Stomach (tissue), 19 donors: ENCODE measurements at places on chromosomes 3 and 15. TPM values are rescaled to one million over a fixed set of nuclear protein-coding genes. Genes with fewer than 3 reads are reported as not detected.
A peak's percentile ranks its signal among the peaks of the same experiment; 100 is the strongest.

DNA sequence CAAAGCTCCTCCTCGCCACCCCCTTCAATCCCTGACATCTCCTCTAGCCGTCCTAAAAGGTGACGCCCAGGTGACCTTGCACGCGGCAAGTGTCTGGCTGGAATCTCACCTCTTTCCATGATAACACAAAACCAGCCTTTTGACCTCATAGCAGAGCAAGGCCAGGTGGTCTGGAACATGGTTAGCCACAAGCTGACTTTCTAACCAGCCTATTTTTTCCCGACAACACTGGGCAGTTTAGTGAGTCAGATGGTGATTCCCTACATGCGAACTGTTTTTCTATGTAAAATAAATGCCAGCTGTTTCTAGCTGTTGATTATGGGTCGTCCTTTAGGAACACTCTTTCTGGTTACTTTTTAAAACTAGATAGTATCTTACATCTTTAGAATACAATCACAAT is 243.0 kb downstream of the CD47 start:
- H3K36me3 ChIP-seq = no peaks in the 10 kb centered on the region
- no peak overlapping the region for H3K27ac ChIP-seq
- no peak for DNase-seq
- H3K27me3 ChIP-seq = no peaks in the 10 kb centered on the region
- no peak overlapping the region for H3K4me3 ChIP-seq

DNA sequence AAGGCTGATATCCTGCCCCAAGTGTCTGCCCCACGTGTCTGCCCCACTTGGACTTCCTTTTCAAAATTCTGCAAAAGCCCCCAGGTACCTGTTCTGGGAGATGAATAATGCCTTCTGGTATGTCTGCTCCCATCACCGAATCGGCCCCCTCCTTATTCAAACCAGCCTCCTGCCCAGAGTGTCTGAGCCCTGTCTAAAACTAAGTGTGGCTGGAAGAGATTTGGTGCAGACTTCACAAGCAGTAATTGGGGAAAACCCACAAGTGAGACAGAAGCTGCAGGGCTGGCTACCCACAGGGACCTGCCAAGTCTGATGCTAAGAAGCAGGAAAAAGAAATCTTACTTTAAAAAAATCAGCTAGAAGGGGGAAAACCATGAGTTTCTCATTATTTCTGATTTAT is 85.1 kb downstream of the DUT start:
- no peak overlapping the region for H3K27ac ChIP-seq
- H3K36me3 ChIP-seq = peaks cover 7% of the 10 kb centered on the region
- H3K4me3 ChIP-seq = no peak overlapping the region
- no peaks in the 10 kb centered on the region for H3K27me3 ChIP-seq

DNA sequence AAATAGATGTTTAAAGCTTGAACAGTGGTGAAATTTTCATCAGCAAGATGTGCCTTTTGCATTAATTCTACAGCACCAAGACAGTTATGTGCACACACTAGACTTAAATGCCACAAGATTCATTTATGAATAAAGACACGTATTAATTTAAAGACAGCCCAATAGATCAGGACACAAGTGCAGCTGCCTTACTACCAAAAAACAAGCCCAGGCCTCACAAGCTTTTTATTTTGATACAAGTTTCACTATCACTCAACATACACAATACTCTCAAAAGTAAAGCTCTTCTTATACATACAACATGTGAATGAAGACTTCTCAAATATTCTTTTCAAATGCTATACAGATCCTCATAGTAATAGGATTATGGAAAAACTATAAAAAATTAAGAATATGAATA is 2.4 kb downstream of the ACAP2 start:
- DNase-seq = no peak
- H3K27me3 ChIP-seq = no peaks in the 10 kb centered on the region
- no peak overlapping the region for H3K27ac ChIP-seq
- peaks cover 45% of the 10 kb centered on the region for H3K4me1 ChIP-seq
- no peaks in the 10 kb centered on the region for H3K36me3 ChIP-seq

DNA sequence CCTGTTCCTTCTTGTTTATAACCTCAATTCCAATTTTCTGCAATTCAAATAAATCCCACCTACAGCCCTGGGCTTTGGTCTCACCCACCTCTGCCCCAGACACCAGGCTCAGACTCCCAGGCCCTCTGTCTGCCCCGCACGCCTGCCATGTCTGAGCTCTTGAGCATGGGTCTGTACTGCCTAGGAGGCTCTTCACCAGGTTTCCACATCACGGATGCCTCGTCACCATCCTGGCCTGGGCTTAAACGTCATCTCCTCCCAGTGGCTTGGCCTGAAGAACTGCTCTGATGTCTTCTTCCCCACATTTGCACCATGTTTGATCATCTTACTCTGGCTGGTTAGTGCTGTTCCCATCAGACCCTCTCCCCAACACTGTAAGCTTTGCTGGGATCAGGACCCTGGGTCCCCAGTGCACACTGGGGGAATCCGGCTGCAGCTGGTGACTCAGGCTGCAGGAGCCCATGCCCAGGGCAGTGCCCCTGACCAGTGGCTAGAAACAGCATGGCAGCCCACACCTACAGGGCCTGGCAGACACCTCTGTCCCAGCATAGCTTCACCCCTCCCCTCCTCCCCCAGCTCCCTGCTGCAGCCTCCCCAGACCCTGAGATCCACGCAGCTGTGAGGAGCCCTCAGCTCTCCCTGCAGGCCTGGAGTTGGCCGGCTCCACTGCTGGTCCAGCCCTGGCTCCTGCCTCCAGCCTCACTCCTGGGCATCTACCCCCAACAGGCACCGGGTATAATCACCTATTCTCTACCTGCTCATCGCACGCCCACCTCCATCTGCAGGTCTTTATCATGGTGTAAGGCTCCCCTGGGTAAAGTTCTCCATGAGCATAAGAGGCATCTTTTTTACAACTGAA is 162.8 kb upstream of the NSMCE3 start:
- H3K27me3 ChIP-seq = no peaks in the 10 kb centered on the region
- no peaks in the 10 kb centered on the region for H3K4me1 ChIP-seq
- no peak for DNase-seq
- H3K4me3 ChIP-seq = no peak overlapping the region

Gene DAZL
- total RNA-seq = not detected

Gene RFT1
- total RNA-seq = 16.5 TPM

- no peak overlapping the region for H3K27ac ChIP-seq
- no peaks in the 10 kb centered on the region for H3K27me3 ChIP-seq
- no peaks in the 10 kb centered on the region for H3K4me1 ChIP-seq
- H3K4me3 ChIP-seq = no peak overlapping the region
These were observed 345.8 kb upstream of the ADAMTS9 start for GRCh38 chr3:65033576-65033975.

- H3K27ac ChIP-seq = no peak overlapping the region
- H3K36me3 ChIP-seq = no peaks in the 10 kb centered on the region
- H3K4me3 ChIP-seq = peak overlapping the region; percentile 24
These were observed 6.3 kb upstream of the EOMES start for GRCh38 chr3:27728195-27729087.

DNA sequence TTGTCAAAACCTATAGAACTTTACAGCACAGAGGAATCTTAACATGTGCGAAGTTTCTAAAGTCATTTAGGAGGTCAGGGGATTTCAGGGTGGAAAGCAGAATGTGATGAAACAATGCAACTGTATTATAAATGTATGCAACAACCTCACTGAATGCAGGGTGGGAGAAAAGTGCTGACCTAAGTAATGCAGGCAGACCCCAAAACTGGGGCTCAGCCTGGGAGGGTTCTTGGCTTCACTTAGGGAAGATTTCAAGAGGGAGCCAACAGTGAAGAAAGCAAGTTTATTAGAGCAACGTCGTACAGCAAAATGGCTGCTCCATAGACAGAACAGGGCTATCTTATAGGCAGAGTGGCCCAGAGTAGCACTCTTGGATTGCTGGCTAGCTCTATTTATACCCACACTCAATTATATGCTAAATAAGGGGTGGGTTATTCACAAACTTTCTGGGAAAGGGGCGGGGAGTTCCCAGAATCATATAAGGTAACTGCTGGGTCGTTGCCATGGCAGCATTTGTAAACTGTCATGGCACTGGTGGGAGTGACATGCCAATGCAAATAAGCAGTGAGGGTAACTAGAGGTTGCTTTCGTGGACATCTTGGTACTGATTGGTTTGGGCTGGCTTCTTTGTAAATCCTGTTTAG is 14.2 kb upstream of the CAND2 start:
- DNase-seq = peak; percentile 37
- H3K36me3 ChIP-seq = no peaks in the 10 kb centered on the region
- H3K27ac ChIP-seq = no peak overlapping the region
- H3K4me3 ChIP-seq = no peak overlapping the region
- H3K4me1 ChIP-seq = no peaks in the 10 kb centered on the region

DNA sequence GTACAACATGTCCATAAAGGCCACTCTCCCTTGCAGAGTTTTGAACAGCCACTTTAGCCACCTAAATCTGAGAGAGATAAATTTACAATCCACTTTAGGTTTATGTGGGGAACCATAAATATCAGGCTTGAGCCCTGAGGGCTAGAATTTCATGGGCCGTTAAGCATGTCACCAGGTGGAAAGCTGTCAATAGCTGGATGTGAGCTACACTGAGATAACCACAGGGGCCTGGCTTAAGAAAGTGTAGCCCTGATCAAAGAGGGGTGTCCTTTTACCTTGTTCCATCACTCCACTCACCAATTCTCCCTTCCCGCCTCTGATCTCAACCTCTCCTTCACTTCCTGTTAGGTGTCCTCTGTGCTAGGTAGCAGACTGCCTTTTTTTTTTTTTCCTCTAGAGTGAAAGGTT is 172.8 kb upstream of the ICE2 start:
- no peak for DNase-seq
- peaks cover 9% of the 10 kb centered on the region for H3K4me1 ChIP-seq
- no peak overlapping the region for H3K27ac ChIP-seq
- no peak overlapping the region for H3K4me3 ChIP-seq

Gene INKA1
- 1.8 TPM for total RNA-seq

GRCh38 chr3:134339331-134339730 is 34.9 kb downstream of the AMOTL2 start:
- H3K4me1 ChIP-seq = peaks cover 14% of the 10 kb centered on the region
- no peak overlapping the region for H3K27ac ChIP-seq
- no peak for DNase-seq
- H3K27me3 ChIP-seq = no peaks in the 10 kb centered on the region
- H3K36me3 ChIP-seq = no peaks in the 10 kb centered on the region

Gene SLC28A2
- total RNA-seq = 48.8 TPM

DNA sequence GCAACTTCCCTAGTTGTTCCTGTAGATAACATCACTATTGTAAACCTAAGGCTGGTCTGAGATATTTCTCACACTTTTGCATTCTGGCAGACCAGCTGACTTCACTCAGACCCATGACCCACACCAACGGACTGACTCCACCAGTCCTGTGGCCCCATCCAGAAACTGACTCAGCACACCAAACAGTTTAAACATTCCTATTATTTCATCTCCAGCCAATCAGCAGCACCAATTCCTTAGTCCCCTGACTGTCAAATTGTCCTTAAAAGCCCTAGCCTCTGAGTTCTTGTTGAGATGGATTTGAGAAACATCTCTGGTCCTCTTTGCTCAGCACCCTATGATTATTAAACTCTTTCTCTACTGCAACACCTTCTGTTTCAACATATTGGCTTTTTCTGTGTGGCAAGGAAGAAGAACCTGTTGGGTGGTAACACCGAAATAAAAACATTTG is 12.2 kb upstream of the IDH2 start:
- DNase-seq = no peak
- H3K36me3 ChIP-seq = no peaks in the 10 kb centered on the region
- H3K4me3 ChIP-seq = no peak overlapping the region
- H3K27ac ChIP-seq = no peak overlapping the region
- H3K4me1 ChIP-seq = no peaks in the 10 kb centered on the region

Gene MEX3B
- total RNA-seq = not detected
